Gastrocnemius medialis (tissue), 4 donors: ENCODE measurements at places on chromosomes 5 and 9. TPM values are rescaled to one million over a fixed set of nuclear protein-coding genes. Genes with fewer than 3 reads are reported as not detected.

DNA sequence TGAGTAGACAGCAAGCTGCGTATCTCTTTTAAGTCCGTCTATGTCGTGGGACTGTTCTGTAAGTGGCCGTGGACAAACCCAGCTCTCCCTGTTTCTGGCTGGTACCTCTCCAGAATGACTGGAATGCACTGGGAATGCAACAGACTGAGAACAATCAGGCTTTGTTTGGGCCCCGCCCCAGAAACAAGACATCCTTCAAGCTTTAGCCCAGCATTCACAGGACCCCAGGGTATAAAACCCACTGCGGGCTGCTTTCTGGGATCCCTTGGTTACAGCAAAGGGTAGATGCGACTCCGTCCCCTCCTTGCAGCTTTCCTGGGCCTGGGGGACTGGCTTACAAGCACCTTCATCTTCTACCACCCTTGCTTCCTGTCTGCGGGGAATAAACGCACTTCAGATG lies 45.6 kb upstream of the SPTLC1 start:
- no peak overlapping the region for H3K4me3 ChIP-seq
- H3K27ac ChIP-seq = no peak overlapping the region
- H3K36me3 ChIP-seq = no peaks in the 10 kb centered on the region

GRCh38 chr5:150349681-150350275 lies 7.7 kb upstream of the TCOF1 start:
- peaks cover 5% of the 10 kb centered on the region for H3K4me1 ChIP-seq
- no peak overlapping the region for H3K4me3 ChIP-seq
- H3K27ac ChIP-seq = no peak overlapping the region
- no peak for DNase-seq

DNA sequence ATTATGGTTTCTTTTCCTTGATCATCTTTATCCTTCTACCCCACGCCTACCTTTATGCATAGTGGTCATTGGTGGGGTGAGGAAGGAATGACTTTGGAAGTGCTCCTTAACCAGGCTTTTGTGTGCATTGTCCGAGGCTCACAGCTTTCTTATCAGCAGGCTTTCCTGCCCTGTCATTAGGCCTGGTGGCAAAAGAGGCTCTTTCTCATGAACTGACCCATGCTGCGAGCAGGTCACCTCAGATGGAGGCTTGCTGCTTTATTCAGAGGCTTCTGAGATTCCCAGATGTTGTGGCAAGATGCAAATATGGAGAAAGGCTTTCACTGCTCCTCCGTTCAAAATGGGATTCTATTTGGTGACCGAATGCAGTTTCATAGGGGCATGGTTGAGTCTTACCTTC lies 57.4 kb upstream of the DMRTA1 start:
- no peak overlapping the region for H3K4me3 ChIP-seq
- H3K36me3 ChIP-seq = no peaks in the 10 kb centered on the region
- H3K27ac ChIP-seq = no peak overlapping the region
- no peaks in the 10 kb centered on the region for H3K4me1 ChIP-seq
- no peak for DNase-seq

DNA sequence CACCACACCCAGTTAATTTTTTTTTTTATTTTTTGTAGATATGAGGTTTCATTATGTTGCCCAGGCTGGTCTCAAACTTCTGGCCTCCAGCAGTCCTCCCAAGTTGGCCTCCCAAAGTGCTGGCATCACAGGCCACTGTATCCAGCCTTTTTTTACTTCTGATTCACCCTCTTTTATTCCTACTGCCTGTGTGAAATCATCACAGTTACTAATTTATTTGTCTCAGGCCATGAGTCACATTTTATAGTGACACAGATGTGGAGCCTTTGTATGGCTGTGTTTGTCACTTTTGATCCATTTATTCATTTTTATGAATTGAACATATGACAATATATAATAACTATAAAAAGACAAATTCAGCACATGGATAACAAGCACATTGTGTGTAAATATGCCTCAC lies 67.1 kb upstream of the SNX2 start:
- H3K36me3 ChIP-seq = no peaks in the 10 kb centered on the region
- H3K27ac ChIP-seq = no peak overlapping the region
- H3K4me3 ChIP-seq = no peak overlapping the region
- no peaks in the 10 kb centered on the region for H3K4me1 ChIP-seq
- no peak for DNase-seq
- H3K27me3 ChIP-seq = no peaks in the 10 kb centered on the region

DNA sequence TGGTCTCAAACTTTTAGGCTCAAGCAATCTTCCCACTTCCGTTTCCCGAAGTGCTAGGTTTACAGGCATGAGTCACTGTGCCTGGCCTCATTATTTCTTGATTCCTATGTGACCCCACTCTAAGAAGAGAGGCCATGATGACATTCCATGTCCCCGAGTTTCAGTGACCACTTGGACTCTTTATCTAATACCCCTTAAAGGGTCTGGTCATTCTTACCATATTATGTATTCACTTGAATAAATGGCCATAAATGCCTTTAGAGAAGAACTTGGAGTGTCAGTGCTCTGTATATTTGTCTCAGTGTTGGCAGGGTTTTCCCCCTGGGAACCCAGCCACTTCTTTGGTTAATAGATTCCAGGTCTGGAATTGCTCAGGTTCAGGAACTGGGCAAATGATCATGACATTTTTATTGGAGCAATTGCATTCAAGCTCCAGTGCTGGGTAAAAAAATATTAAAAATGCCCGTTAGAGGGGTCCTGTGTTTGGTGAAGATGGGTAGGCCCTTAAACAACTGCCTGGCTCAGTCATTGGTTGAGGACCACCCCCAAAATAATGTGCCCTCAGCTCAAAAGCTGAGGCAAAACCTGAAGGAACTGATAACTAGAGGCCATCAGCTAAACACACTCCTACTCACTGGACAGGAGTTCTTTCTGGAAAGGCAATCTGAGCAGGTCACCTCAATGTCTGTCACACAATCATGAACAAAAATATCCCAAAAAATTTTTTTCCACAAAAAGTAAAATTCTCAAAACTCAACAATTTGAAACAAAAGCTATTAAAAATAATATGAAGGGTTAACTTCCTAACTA lies 186.6 kb upstream of the ZNF608 start:
- H3K27ac ChIP-seq = no peak overlapping the region
- no peaks in the 10 kb centered on the region for H3K4me1 ChIP-seq
- H3K4me3 ChIP-seq = no peak overlapping the region

GRCh38 chr5:169098331-169099121 lies 202.4 kb downstream of the SLIT3 start:
- no peak overlapping the region for H3K27ac ChIP-seq
- H3K4me3 ChIP-seq = no peak overlapping the region
- no peaks in the 10 kb centered on the region for H3K27me3 ChIP-seq

DNA sequence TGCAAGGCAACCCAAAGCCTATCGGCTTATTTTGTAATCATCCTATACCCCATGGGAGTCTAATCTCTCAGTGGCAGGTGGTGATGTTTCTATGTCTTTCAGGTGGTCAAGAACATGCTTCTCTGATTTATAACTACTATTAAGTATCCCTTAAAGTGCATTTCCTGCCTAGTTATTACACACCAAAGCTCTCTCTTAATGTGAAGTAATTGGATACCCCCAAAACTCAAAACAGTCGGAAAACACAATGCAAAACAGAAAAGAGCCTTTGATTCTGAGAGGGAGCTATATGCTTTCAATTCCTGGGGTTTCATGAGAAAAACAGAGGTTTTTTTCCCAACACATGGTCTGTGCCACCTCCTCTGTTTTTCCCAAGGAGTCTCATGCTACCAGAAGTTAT lies 416.4 kb downstream of the CSNK1G3 start:
- no peaks in the 10 kb centered on the region for H3K36me3 ChIP-seq
- H3K27ac ChIP-seq = no peak overlapping the region
- H3K4me3 ChIP-seq = no peak overlapping the region
- H3K27me3 ChIP-seq = no peaks in the 10 kb centered on the region

DNA sequence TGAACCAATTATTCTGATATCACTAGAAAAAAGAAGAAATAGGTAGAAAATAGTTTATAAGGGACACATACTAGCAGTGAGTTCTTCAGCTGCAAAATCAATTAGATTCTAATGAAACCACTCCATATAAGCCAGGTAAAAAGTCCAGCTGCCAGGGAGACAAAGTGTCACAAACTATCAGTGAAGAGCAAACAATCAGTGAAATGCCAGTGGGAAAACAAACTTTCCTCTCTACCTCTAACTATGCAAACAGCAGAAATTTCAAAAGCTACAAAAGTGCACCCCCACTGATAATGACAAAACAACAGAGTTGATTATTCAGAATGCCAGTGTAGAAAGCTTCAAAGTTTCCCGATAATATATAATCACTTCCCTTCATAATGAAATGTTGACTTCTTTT lies 637.2 kb upstream of the ITGA1 start:
- no peaks in the 10 kb centered on the region for H3K36me3 ChIP-seq
- no peaks in the 10 kb centered on the region for H3K27me3 ChIP-seq
- no peak overlapping the region for H3K4me3 ChIP-seq
- H3K27ac ChIP-seq = no peak overlapping the region
- DNase-seq = no peak
- no peaks in the 10 kb centered on the region for H3K4me1 ChIP-seq

DNA sequence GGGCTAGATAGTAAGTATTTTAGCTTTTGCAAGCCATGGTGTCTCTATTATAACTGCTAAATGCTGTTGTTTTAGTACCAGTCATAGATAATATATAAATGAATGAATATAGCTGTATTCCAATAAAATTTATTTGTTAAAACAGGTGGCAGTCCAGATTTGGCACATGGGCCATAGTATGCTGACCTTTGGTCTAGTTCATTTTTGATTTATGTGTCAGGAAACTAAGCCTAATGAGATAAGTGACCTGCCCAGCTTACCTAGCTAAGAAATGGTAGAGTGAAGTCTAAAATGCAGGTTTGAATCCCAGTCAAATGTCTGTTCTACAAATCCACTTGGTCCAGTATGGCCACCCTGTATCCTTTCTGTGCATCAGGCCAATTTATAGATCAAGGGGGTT lies 139.3 kb downstream of the ALDH1A1 start:
- H3K27ac ChIP-seq = no peak overlapping the region
- H3K27me3 ChIP-seq = no peaks in the 10 kb centered on the region
- H3K4me3 ChIP-seq = no peak overlapping the region
- H3K4me1 ChIP-seq = no peaks in the 10 kb centered on the region

DNA sequence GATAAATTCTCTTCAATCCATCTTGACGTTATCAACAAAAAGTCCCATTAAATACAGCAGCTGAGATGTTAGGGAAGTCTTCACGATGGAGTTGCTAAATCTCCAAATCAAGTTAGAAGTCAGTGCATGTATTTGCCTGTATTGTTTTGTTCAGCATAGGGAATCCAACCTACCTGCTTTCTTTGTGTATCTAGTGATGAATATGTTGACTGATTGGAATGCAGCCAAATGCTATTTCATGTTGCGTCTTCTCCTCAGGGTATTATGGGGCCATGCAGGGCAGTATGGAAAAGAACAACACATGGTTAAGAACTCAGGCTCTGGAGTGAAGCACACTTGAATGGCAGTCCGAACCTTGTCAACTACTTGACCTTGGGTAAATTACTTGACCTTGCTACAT lies 529.5 kb upstream of the ZNF462 start:
- DNase-seq = no peak

- DNase-seq = no peak
- H3K36me3 ChIP-seq = no peaks in the 10 kb centered on the region
- no peak overlapping the region for H3K27ac ChIP-seq
- no peak overlapping the region for H3K4me3 ChIP-seq
- H3K27me3 ChIP-seq = no peaks in the 10 kb centered on the region
- H3K4me1 ChIP-seq = no peaks in the 10 kb centered on the region
Measured at GRCh38 chr5:158529454-158529853, 570.3 kb downstream of the EBF1 start.

DNA sequence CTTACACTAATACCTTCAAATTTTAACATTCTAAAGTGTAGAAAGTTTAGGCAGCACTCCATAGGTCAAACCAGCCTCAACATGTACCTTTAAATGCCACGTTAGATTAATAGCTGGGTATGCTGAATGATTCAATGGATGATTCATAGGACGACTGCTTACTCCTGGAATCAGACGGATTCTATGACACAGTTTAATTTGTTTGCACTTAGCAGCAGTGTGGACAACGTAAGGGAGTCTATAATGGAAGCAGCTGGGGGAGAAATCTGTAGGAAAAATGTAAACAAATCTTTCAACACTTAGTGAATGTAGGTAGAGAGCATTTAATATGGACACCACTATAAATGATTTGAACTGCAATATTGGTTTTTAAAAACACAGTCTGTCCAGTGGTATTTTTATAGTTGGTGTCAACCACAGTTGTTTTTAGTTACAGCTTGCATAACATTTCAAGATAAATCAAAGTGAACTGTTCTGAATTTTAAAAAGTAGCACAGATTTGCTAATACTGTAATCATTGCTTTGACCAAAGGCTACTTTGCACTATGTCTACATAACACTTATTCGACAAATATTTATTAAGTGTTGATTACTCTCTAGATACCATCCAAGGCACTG lies 701.5 kb upstream of the MEF2C start:
- no peaks in the 10 kb centered on the region for H3K27me3 ChIP-seq
- H3K36me3 ChIP-seq = no peaks in the 10 kb centered on the region
- H3K27ac ChIP-seq = no peak overlapping the region
- peak overlapping the region; percentile 4 for H3K4me3 ChIP-seq
- peaks cover 17% of the 10 kb centered on the region for H3K4me1 ChIP-seq
- DNase-seq = no peak

- H3K27me3 ChIP-seq = no peaks in the 10 kb centered on the region
- no peak overlapping the region for H3K4me3 ChIP-seq
- peaks cover 50% of the 10 kb centered on the region for H3K4me1 ChIP-seq
- H3K36me3 ChIP-seq = no peaks in the 10 kb centered on the region
- H3K27ac ChIP-seq = no peak overlapping the region
Measured at GRCh38 chr5:72836810-72837209, 20.3 kb downstream of the TNPO1 start.

- DNase-seq = no peak
- no peak overlapping the region for H3K27ac ChIP-seq
- H3K4me1 ChIP-seq = no peaks in the 10 kb centered on the region
- no peaks in the 10 kb centered on the region for H3K36me3 ChIP-seq
- H3K27me3 ChIP-seq = no peaks in the 10 kb centered on the region
Measured at GRCh38 chr5:133653760-133654049, 41.4 kb upstream of the FSTL4 start.

- no peaks in the 10 kb centered on the region for H3K27me3 ChIP-seq
- no peaks in the 10 kb centered on the region for H3K36me3 ChIP-seq
- DNase-seq = no peak
- no peaks in the 10 kb centered on the region for H3K4me1 ChIP-seq
- no peak overlapping the region for H3K27ac ChIP-seq
Measured at GRCh38 chr9:16154521-16155078, 601.8 kb downstream of the CCDC171 start.

KLHL9 gene
- 8.2 TPM for total RNA-seq

MLANA gene
- total RNA-seq = not detected

RFESD gene
- total RNA-seq = 1.5 TPM

OBP2B gene
- not detected for total RNA-seq

NIPAL4 gene
- 1.5 TPM for total RNA-seq

LCN10 gene
- 1.4 TPM for total RNA-seq
